CD8-positive, alpha-beta memory T cell (primary cell): ENCODE measurements at places on chromosomes 12 and 14.

DNA sequence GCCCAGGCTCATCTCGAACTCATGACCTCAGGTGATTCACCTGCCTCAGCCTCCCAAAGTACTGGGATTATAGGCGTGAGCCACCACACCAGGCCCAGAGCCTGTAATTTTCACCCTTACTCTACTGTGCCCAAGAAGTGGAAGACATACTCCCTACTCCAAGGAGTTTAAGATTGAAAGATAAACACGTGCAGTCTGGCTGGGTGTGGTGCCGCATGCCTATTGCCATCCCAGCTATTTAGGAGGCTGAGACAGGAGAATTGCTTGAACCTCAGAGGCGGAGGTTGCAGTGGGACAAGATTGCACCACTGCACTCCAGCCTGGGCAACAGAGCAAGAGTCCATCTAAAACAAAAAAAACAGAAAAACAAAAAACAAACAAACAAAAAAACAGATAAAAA lies 90.0 kb downstream of the NINJ2 start:
- H3K27ac ChIP-seq: no peak overlapping the region
- peak; percentile 6 for DNase-seq
- no peaks in the 10 kb centered on the region for H3K27me3 ChIP-seq
- peaks cover 29% of the 10 kb centered on the region for H3K4me1 ChIP-seq
- H3K4me3 ChIP-seq: no peak overlapping the region
- no peaks in the 10 kb centered on the region for H3K36me3 ChIP-seq

GRCh38 chr14:36129181-36129580 lies 47.3 kb downstream of the PTCSC3 start:
- H3K4me1 ChIP-seq: no peaks in the 10 kb centered on the region
- H3K27ac ChIP-seq: no peak overlapping the region
- H3K36me3 ChIP-seq: no peaks in the 10 kb centered on the region
- no peaks in the 10 kb centered on the region for H3K27me3 ChIP-seq

DNA sequence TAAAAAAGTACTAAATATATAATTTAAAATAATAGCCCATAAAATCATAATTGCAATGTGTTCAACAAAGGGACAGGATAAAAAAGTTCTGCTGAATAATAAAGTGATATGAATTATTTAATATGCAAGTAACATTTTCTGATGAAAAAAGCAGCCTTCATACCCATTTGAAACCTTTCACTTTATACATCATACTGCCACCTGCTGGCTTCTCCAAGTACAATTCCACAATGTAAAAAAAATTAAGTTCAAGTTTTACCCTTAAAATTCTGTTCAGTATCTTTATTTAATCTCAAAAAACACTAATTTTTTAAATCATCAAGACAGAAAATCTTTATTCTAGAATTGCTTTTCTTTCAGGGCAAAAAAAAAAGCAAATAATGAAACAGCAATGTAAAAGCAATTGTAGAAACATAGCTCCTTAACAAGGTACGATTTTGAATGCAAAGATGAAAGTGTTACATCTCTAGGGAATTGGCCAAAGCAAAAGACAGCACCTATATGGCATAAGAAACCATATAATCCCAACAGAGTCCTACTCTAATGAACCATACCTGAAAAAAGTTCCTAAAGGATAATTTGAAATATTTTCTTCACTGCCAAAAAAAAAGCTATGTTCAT lies 15.0 kb downstream of the MDM1 start:
- H3K36me3 ChIP-seq: peaks cover 13% of the 10 kb centered on the region
- no peak overlapping the region for H3K4me3 ChIP-seq
- H3K27me3 ChIP-seq: no peaks in the 10 kb centered on the region
- peak; percentile 24 for DNase-seq
- no peak overlapping the region for H3K27ac ChIP-seq

DNA sequence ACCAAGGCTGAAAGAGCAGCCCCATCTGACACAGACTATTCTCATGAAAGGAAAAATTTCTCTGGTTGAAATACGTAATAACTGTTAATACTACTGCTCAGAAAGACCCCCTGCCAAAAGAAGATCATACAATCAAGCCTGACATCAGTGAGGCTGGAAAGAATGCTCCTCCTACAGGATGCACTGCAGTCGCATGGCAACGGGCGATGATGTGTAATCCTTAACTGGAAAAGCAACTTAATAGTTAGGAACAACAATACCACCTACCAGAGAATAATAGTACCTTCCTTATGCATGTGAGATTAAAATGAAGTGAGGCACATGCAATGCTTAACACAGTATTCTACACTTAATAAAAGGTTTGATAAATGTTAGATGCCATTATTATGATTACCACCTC lies 1.2 kb upstream of the GOLGA5 start:
- H3K27me3 ChIP-seq: no peaks in the 10 kb centered on the region
- peaks cover 7% of the 10 kb centered on the region for H3K36me3 ChIP-seq
- peaks cover 24% of the 10 kb centered on the region for H3K4me1 ChIP-seq
- H3K4me3 ChIP-seq: no peak overlapping the region
- DNase-seq: no peak

DNA sequence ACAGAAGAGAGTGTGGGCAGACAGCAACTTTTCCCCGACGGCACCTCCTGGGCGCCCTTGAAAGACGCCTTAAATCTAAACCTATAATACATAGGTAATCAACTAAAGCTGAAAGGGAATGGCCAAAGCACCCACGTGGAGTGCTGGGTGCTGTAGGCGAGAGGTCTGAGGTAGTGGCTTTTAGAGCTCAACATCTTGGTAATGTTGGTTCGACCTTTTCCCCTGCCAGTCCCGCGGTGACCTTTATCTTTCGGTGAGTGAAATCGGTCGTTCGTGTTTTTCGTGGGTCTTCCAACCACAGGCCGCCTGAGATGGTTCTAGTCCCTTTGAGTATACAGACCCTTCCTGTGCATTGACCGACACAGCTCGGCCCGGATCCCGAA lies 9.1 kb downstream of the OR6S1 start:
- peak overlapping the region; percentile 69 for H3K4me3 ChIP-seq
- no peaks in the 10 kb centered on the region for H3K27me3 ChIP-seq
- H3K36me3 ChIP-seq: no peaks in the 10 kb centered on the region
- DNase-seq: no peak
- peaks cover 23% of the 10 kb centered on the region for H3K4me1 ChIP-seq

DNA sequence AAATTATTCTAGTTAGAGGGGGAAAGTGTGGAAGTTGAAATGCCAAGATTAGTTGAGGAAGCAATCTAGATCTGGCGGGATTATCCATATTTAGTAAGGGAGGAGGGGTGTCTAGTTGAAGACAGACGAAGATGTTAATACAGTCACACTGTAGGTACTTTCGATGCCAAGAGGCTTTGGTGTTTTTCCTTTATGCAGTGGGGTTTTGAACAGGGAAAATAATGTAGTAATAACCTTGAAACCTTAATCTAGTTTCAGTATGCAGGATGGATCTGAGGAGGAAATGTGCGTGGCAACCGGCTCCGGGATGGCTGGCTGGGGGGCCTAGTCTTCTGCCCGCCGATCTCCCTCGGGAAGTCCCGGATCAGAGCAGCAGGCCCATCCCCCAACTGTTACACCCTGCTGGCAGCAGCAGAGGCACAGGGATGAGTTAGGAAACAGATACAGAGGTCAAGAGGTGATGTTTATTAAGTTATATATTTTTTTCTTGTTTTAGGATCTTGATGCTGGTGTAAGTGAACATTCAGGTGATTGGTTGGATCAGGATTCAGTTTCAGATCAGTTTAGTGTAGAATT lies 27.4 kb downstream of the MDM2 start:
- no peaks in the 10 kb centered on the region for H3K27me3 ChIP-seq
- H3K4me3 ChIP-seq: no peak overlapping the region
- no peak overlapping the region for H3K27ac ChIP-seq
- DNase-seq: no peak

GRCh38 chr14:59015482-59015881 lies 173.0 kb upstream of the DAAM1 start:
- no peaks in the 10 kb centered on the region for H3K4me1 ChIP-seq
- no peaks in the 10 kb centered on the region for H3K27me3 ChIP-seq
- no peaks in the 10 kb centered on the region for H3K36me3 ChIP-seq
- H3K4me3 ChIP-seq: no peak overlapping the region

DNA sequence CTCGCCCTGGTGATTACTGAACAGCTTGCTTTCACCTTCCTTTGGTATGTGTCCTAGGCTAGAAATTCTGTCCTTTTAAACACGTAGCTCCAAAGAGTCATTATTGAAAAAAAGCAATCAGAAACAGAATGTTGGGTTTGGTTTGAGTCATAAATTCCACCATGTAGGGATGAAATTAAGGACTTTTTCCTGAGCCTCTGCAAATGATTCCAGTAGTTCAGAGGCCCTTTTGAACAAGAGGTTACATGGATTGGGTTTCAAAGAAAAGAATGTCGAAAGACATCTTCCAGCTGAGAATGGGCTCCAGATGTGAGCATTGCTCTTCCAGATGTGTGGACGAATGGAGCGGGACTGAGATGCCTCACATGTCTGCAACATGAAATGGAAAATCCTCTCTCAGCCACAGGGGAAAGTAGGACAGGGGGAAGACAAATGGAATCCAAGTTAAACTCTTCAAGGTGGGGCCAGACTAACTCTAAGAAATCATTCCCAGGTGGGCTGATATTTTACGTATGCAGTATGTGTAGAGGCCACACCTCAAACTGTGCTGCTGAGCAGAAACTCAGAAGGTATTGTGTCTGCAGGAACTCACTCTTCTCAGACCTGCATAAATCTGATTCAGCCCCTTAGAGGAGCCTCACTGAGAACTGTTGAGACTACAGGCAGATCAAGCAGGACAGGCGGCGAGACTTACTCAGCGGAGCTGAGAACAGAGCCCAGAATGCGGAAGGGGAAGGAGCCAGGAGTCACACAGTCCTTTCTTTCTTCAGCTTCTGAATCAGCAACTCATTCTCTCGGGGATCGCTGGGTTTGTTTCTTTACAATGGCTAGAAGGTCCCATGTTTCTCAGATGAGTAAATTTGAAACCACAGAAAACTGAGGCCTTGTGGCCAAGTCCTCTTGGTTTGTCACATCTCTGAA lies 23.3 kb upstream of the EMP1 start:
- DNase-seq: no peak
- H3K4me3 ChIP-seq: no peak overlapping the region
- H3K4me1 ChIP-seq: no peaks in the 10 kb centered on the region
- no peaks in the 10 kb centered on the region for H3K27me3 ChIP-seq
- no peaks in the 10 kb centered on the region for H3K36me3 ChIP-seq

DNA sequence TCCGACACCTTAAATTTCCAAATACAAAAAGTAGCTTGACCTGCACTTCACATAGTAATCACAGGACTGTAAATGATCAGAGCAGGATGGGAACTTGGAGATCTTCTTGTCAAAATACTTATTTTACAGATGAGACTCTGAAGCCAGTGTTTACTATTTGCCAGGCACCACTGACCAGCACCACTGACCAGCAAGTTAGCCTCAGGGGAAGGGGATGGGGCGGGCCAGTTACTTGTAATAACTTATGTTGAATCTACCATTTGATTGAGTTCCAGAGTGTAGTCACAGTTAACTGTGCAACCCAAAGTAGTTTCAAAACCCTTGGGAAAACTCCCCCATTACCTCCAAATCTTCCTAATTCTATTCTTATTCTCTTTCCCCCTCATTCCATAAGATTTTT lies 278.4 kb downstream of the PCNX1 start:
- no peak overlapping the region for H3K4me3 ChIP-seq
- H3K4me1 ChIP-seq: no peaks in the 10 kb centered on the region
- H3K36me3 ChIP-seq: no peaks in the 10 kb centered on the region

DNA sequence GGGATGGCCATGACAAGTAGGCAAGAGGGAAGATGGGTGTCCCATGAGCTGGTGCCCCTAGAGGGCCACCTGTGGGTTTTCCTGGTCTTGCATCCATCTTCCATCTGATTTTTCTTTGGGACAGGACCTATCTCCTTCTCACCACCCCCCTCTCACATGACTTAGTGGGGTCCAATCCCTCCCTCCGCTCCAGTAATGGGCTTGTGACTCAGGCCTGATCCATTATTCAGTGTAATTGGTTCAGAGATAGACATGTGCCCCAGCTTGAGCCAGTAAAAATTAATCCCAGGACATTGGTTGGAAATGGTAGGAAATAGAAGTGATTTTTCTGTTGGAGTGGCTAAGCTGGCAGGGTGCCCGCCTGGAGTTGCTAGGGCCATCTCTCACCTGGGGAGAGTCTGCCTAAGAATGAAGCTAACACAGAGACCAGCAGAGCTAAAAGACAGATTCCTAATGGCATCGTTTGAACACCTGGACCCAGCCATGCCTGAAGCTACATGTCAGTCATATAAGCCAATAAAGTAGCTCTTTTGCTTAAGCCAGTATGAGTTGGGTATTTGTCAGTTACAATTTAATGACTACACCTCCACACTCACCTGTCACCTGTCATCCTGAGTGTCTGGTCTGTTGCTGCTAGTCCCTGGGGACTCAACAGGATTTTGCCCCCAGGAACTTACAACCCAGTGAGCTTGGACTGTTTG lies 14.7 kb downstream of the RASAL1 start:
- no peaks in the 10 kb centered on the region for H3K4me1 ChIP-seq
- H3K36me3 ChIP-seq: no peaks in the 10 kb centered on the region
- no peak overlapping the region for H3K4me3 ChIP-seq
- no peaks in the 10 kb centered on the region for H3K27me3 ChIP-seq
- DNase-seq: no peak

DNA sequence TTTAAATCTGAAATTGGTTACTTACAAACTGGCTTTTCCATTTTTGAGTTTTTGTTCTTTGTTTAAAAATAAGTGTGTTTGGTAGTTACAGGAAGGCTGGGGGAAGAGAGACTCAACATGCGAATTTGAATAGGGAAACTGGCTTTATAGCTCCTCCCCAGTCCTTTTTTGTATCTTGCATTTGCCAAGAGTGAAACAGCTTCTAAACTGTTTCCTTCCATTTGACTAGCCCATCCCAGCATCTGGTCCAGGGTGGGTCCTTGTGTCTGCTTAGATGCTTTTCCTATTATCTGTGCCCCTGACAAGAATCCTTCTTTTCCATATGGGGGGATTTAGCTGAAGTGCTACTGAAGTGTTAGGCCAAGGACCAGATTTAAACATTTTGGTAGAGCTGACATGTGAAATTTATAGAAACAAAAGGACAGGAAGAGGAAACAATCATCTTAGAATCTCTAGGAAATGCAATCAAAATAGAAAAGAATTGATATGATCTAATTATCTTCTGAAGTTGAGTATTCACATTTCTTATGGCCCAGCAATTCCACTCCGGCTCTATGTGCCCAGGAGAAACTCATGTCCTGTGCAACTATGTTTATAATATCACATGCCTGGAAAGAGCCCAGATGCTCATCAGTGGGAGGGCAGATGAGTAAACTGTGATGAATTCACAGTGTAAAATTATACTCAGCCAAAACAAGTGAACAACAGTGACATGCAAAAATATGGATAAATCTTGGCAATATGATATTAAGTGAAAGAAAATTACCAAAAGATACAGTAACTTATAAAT lies 7.4 kb downstream of the SMOC1 start:
- H3K4me1 ChIP-seq: no peaks in the 10 kb centered on the region
- H3K4me3 ChIP-seq: no peak overlapping the region
- no peak for DNase-seq
- peaks cover 3% of the 10 kb centered on the region for H3K27me3 ChIP-seq
- H3K36me3 ChIP-seq: no peaks in the 10 kb centered on the region
